ENCODE measurements at places on chromosomes 16 and 17.
A peak's percentile ranks its signal among the peaks of the same experiment; 100 is the strongest.

GRCh38 chr17:81487487-81488275, 24.9 kb downstream of the ACTG1 start:
- DNase-seq, result peak; percentile 88

DNA sequence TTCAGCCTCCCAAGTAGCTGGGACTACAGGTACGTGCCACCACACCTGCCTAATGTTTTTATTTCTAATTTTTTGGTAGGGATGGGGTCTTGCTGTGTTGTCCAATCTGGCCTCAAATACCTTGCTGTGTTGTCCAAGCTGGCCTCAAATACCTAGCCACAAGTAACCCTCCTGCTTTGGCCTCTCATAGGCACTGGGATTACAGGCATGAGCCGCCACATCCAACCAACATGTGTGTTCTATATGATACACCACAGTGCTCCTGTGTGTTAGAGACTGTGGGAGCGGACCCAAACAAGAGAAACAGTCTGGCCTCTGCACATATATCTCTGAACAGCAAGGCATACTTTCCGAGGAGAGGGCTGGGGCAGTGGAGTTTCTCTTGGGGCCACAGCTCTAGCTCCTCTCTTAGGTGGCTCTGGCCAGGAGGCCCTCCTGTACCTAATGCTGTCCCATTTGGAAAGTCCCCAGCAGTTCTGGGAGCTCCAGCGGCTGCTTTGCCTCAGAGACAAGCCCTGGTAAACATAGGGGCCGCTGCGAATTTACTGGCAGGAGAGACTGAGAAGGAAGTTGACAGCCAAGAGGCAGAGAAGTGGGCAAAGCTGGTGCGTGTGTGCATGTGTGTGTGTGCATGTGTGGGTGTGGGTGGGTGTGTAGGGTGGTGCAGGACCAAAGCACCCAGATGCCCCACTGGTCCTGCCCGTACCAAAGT, 95.0 kb downstream of the RAB11FIP4 start:
- no peak for DNase-seq

DNA sequence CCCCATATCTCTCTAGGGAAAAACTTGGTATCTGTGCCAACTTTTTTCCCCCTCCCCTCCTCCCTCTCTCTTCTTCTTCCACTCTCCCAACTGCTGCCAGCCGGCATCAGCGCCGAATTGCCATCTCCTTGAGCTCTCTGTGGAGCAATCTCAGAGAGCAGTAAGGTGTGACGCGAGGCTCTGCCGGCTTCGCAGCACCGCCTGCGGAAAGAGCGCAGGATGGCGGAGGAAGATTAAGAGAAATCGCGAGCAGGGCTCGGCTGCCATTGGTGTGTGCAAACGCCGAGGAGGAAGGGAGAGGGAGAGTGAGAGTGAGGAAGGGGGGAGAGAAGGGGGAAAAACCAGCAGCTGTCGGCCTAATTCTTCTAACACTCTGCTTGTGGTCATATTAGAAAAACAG, 44.2 kb downstream of the NEUROD2 start:
- no peak for DNase-seq

DNA sequence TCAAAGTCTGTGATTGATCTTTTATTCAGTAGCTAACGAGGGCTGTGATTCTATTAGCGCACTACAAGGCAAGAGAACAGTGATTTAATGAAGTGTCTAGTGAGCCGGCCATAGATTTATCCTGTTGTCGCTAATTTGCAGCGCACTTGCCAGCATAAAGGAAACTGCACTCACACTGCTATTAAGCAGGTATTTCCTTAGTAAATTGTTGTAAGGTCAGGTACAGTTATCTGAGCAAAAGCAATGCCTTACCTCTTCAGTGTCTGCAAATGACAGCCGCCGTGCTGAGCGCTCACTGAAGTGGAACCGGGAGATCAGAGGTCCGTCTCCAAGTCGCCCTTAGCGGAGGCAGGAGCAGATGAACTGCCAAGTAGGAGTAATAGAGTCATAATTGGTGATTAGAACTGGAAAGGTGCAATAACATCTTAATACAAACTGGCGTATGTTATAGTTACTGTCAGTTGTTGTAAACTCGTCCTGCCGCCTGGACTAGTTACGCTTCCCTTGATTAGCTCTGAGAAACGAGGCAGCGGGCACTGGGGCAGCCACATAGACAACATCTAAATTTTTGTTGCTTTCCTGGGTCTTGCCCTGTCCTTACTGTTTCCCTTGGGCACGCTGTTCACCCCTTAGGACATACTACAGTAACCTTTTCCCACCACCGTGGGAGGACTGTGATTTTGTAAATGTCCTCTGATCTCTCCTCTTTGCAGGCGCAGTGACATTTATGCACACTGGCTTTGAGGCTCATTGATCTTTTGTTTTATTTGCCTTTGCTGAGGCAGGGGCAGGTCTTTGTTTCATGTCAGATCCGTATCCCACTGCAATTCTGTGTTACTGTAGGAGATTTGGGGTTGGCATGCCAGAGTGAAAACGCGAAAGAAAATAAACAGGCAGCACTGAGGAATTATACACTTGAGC, 363.1 kb downstream of the WWOX start:
- DNase-seq, result no peak

DNA sequence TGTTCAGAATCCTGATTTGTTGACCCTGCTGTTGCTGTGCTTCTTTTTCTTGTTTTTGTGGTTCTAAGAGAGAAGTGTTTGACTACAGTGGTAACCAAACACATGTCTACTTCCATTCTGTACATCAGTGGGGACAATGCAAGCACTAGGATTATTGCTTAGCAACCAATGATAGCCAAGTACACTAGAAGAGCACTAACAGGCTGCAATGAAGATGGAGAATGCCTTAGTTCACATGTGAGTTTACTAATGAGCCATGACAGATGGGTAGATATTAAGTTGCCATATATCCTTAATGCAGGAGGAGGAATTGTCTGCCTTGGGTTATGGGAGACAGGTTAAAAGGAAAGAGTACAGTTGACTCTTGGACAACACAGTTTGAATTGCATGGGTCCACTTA, 8.3 kb downstream of the EFCAB5 start:
- DNase-seq, result no peak

GRCh38 chr16:1895949-1896675, 22.1 kb downstream of the HS3ST6 start:
- no peak for DNase-seq

DNA sequence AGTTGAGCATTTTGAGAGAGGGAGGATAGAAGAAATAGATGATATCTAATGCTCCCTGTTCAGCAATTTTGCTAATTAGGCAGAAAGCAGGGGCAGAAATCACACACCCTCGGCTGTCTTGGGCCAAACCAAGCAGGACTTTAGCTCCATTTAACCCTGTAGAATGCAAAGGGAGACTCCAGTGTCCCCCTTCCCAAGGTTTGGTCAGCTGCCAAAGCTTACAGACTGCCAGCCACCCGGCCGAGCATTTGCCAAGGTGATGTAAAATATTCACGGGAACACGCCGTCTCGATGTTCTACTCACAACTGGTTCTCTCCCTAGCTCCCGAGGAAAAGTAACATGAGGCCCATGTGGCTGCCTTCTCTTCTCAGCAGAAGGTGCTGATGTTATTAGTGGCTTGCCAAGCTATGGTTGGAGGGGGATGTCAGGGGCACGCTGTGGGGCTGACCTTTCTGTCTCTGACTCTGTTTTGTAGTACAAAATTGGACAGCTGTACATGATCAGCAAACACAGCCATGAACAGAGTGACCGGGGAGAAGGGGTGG, 155.3 kb downstream of the PITPNC1 start:
- no peak for DNase-seq

GRCh38 chr17:74165797-74166365, 37.6 kb upstream of the RPL38 start:
- no peak for DNase-seq

GRCh38 chr16:68263559-68264127, 683 bp upstream of the SLC7A6 start:
- no peak for DNase-seq

DNA sequence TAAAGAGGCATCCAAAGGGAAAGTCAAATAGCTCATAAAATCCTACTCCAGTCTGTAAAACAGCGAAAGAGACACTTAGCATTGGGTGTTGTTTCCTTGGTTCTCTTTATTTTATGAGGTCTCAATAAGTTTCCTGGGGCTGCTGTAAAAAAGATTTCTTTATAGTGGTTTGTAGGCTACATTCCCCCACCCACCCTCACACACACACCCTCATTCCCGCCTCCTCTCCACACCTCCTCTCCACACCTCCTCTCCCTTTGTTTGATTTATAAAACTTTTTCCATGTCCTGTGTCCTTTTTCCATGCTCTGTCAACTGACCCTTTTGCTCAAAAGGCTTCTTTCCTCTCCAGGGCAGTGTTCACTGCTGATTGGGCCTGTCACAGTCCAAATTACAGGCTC, 178.9 kb upstream of the SOX9 start:
- DNase-seq, result no peak

DNA sequence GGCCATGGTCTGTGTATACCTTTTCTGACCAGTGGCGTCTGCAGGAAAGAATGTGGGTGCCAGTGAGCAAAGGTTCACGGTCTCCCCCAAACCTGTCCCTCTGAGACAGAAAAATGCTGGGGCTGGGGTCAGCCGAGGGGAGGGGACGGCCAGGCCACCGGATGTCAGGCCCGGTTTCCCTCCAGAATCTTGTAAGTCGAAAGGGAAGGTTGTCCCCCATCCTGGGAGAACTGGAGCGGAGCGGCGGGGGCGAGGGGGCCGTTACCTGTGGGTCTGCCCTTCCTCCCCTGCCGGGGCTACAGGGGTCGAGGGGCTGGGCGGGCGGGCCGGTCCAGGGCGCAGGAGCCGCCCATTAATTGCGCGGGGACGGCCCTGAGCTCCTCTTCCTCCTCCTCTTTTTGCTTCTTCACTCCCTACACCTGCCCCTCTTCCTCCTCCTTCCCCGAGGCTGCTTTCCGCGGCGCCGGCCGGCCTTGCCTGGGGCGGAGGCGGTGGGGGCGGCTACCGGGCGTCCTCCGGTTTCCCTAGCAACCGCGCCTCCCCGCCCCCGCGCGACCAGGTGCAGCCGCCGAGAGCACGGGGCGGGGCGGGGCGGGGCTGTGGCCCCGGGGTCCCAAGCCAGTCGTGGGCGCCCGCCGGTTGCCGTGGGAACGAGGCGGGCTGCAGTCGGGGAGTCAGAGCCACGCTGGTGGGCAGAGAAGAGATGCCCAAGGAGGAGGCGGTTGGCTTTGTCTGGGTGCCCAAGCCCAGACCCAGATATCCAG, at the start of gene MARCHF10:
Gene MARCHF10, minus strand, starts transcription at position 503 of the 764 bp plus-strand sequence. CDS start 6,579 bp downstream, outside the sequence.
- peak; percentile 63 for DNase-seq

GRCh38 chr16:69381231-69381630, 4.6 kb downstream of the TERF2 start:
- DNase-seq, result no peak

- no peak for DNase-seq
Observed at GRCh38 chr17:77266891-77267341, 126.1 kb downstream of the SEC14L1 start.

DNA sequence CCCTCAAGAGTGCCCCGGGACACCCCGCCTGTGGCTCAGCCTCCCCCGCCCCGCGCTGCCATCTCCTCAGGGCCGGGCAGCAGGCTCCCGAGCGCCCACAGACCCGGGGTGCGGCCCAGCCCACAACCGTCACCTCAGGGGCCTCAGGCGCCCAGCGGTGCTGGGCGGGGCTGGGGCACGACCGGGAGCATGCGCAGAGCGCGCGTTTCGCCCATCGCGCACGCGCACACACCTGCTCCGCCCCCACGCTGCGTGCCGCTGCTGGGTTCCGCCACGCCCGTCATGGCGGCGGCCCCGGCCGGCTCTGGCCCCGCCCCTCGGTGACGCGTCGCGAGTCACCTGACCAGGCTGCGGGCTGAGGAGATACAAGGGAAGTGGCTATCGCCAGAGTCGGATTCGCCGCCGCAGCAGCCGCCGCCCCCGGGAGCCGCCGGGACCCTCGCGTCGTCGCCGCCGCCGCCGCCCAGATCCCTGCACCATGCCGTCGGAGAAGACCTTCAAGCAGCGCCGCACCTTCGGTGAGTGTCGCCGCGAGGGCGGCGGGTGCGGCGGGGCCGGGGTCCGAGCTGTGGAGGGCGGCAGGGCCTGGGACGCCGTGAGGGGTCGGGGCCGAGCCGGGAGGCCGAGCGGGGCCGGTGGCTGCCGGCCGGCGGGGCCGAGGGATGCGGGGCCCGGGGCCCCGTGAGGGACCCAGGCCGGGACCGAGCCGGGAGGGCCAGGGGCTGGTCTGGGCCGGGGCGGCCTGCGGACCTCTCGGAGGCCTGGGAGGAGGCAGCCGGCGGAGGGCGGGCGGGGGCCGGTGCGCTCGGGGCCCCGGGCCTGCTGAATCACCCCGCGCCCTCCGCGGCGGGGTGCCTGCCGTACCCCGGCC, at the start of gene MAP1LC3B:
Gene MAP1LC3B, plus strand, starts transcription at position 387 of the 871 bp plus-strand sequence. Its CDS starts 92 bp downstream, at position 479.
- peak; percentile 96 for DNase-seq
